ENCODE measurements at places on chromosomes 16 and 17. TPM values are rescaled to one million over a fixed set of nuclear protein-coding genes. Genes with fewer than 3 reads are reported as not detected.

The CIITA gene
- 7.5 TPM for total RNA-seq

- H3K36me3 ChIP-seq: no peaks in the 10 kb centered on the region
- peaks cover 19% of the 10 kb centered on the region for H3K4me1 ChIP-seq
- no peak overlapping the region for H3K4me3 ChIP-seq
- no peaks in the 10 kb centered on the region for H3K27me3 ChIP-seq
Measured at GRCh38 chr17:50301891-50302584, 27.8 kb downstream of the TMEM92 start.

DNA sequence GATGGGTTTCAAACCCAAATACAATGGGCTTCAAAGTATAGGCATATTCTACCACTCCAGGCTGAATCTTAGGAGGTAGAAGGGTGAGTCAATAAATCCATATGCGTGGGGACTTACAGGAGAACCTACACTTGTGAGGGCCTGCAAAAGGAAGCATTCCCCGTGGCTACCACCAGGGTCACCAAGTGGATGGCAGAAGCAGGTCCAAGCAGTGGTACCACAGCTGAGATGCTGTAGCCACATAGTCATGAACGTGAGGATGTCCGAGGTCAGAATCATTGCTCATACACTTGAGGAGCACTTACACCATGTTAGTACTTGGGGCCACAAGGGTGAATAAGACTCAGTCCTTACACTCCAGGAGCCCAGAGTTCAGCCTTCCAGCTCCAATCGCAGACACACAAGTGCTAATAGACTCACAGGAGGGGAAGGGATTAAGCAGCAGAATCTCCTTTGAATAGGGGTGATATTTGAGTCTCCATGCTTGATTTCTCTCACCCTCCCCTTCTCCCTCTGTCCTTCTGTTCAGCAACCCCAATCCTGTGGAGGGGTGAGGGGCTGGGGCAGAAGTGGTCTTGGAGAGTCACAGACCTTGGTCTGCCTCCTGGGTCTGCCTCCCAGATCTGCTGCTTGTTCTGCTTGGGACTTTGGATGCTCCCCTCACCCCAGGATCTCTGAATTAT lies 42.5 kb upstream of the ASIC2 start:
- no peak overlapping the region for H3K4me3 ChIP-seq
- no peak for DNase-seq
- H3K4me1 ChIP-seq: no peaks in the 10 kb centered on the region
- H3K36me3 ChIP-seq: no peaks in the 10 kb centered on the region
- H3K27me3 ChIP-seq: no peaks in the 10 kb centered on the region
- no peak overlapping the region for H3K27ac ChIP-seq

DNA sequence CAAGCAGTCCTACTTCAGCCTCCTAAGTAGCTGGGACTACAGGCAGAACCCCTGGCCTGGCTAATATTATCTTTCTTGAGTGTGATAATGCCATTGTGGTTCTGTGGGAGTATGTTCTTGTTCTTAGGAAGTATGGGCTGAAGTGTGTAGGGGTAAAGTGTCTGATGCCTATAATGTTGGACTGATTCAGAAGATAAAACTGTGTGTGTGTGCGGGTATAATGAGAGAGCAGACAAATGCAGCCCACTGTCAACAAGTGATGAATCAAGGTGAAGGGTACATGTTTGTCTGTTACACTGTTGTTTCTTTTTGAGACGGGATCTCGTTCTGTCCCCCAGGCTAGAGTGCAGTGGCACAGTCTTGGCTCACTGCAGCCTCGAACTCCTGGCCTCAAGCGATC lies 127.5 kb downstream of the CLEC16A start:
- no peaks in the 10 kb centered on the region for H3K36me3 ChIP-seq
- no peaks in the 10 kb centered on the region for H3K27me3 ChIP-seq
- H3K27ac ChIP-seq: no peak overlapping the region
- H3K4me3 ChIP-seq: no peak overlapping the region

- no peak overlapping the region for H3K27ac ChIP-seq
- DNase-seq: no peak
- no peaks in the 10 kb centered on the region for H3K27me3 ChIP-seq
Measured at GRCh38 chr16:88854306-88855111, 2.2 kb downstream of the GALNS start.

GRCh38 chr16:2292221-2292620 lies 24.3 kb upstream of the RNPS1 start:
- no peak for DNase-seq
- no peaks in the 10 kb centered on the region for H3K27me3 ChIP-seq
- no peak overlapping the region for H3K27ac ChIP-seq
- H3K4me3 ChIP-seq: no peak overlapping the region
- no peaks in the 10 kb centered on the region for H3K36me3 ChIP-seq

- no peak for DNase-seq
- no peak overlapping the region for H3K27ac ChIP-seq
- no peaks in the 10 kb centered on the region for H3K36me3 ChIP-seq
- H3K4me3 ChIP-seq: no peak overlapping the region
- H3K27me3 ChIP-seq: no peaks in the 10 kb centered on the region
Measured at GRCh38 chr16:86048221-86048620, 149.3 kb downstream of the IRF8 start.

GRCh38 chr17:47844227-47844626 lies 3.2 kb upstream of the SCRN2 start:
- H3K27ac ChIP-seq: no peak overlapping the region
- no peaks in the 10 kb centered on the region for H3K36me3 ChIP-seq
- no peak overlapping the region for H3K4me3 ChIP-seq
- DNase-seq: no peak
- peaks cover 38% of the 10 kb centered on the region for H3K4me1 ChIP-seq

DNA sequence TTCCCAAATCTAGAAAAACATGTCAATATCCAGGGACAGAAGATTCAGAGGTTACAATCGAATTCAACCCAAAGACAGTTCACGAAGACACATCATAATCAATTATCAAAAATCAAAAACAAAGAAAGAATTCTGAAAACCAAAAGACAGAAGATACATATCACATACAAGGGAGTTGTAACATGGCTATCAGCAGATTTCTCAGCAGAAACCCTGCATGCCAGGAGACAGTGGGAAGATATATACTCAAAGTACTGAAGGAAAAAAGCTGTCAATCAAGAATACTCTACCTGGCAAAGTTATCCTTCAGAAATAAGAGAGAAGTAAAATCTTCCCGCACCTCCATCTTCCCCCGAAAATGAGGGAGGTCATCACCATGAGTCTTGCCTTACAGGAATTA lies 258.6 kb downstream of the CEP112 start:
- H3K4me1 ChIP-seq: no peaks in the 10 kb centered on the region
- H3K4me3 ChIP-seq: no peak overlapping the region
- H3K27me3 ChIP-seq: no peaks in the 10 kb centered on the region
- H3K27ac ChIP-seq: no peak overlapping the region
- peaks cover 7% of the 10 kb centered on the region for H3K36me3 ChIP-seq
